ENCODE measurements at places on chromosomes 5 and 9.
A peak's percentile ranks its signal among the peaks of the same experiment; 100 is the strongest.

GRCh38 chr5:84487963-84488362, 103.3 kb upstream of the EDIL3 start:
- H3K27ac ChIP-seq, result no peak overlapping the region
- no peak for DNase-seq
- H3K27me3 ChIP-seq, result no peaks in the 10 kb centered on the region
- no peak overlapping the region for H3K4me3 ChIP-seq
- no peaks in the 10 kb centered on the region for H3K4me1 ChIP-seq

DNA sequence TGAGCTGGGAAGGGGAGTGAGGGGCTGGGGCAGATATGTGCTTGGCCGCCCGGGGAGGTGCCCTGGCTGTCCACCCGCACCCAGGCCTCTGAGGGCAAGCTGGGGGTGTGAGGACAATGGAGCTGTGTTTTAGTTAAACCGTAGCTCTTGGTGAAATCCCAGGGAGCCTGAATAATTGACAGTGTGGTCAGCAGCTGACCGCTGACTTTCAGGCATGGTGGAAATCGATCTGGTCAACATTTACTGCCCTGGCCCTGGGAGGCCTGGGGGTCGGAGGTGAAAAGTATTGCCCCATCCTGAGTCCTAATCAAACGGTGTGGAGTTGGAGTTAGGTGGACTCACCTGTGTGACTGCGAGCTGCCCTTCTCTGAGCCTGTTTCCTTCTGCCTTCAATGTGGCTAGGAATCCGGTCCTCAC, 31.2 kb upstream of the CRB2 start:
- no peak for DNase-seq
- no peaks in the 10 kb centered on the region for H3K36me3 ChIP-seq
- H3K27ac ChIP-seq, result no peak overlapping the region
- no peak overlapping the region for H3K4me3 ChIP-seq
- H3K27me3 ChIP-seq, result no peaks in the 10 kb centered on the region
- H3K4me1 ChIP-seq, result peaks cover 2% of the 10 kb centered on the region

- DNase-seq, result peak; percentile 12
- no peaks in the 10 kb centered on the region for H3K4me1 ChIP-seq
- H3K36me3 ChIP-seq, result no peaks in the 10 kb centered on the region
- H3K27ac ChIP-seq, result no peak overlapping the region
- no peaks in the 10 kb centered on the region for H3K27me3 ChIP-seq
- H3K4me3 ChIP-seq, result peak overlapping the region; percentile 34
Measured at GRCh38 chr5:44387406-44387805, 1.8 kb downstream of the FGF10 start.

- peaks cover 3% of the 10 kb centered on the region for H3K4me1 ChIP-seq
- H3K27me3 ChIP-seq, result no peaks in the 10 kb centered on the region
- no peak for DNase-seq
- H3K4me3 ChIP-seq, result no peak overlapping the region
- no peak overlapping the region for H3K27ac ChIP-seq
Measured at GRCh38 chr9:136175616-136176197, 29.2 kb downstream of the LHX3 start.

DNA sequence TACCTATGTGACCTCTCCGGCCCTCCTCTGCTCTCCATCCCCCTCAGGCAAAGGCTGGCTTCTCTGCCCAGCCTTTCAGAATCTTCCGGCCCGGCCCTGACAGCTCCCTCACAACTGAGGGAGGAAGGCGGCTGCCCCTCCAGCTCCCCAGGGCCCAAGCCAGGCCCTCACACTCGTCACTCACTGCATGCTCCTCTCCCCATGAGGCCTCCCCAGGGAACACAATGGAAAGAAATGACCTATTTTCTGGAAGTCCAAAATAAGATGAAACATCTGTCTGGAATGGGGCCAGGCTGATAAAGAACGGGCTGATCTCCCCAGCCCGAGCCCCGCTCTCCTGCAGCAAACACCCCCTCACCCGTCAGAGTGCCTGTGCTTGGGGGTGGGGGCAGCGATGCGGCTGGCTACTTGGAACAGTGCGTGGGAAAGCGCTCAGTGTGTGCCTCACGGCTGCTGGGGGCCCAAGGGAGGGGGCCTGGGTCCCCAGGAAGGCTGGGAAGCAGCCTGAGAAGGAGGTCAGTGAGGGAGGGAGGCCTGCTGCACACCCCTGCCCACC, 11.3 kb downstream of the PDGFRB start:
- no peak overlapping the region for H3K4me3 ChIP-seq
- no peaks in the 10 kb centered on the region for H3K36me3 ChIP-seq
- peaks cover 12% of the 10 kb centered on the region for H3K4me1 ChIP-seq
- peak overlapping the region; percentile 47 for H3K27ac ChIP-seq

- H3K4me3 ChIP-seq, result no peak overlapping the region
- H3K36me3 ChIP-seq, result no peaks in the 10 kb centered on the region
- no peaks in the 10 kb centered on the region for H3K4me1 ChIP-seq
Measured at GRCh38 chr5:72439192-72439591, 68.0 kb downstream of the ZNF366 start.

- DNase-seq, result no peak
- no peak overlapping the region for H3K27ac ChIP-seq
- no peak overlapping the region for H3K4me3 ChIP-seq
- H3K36me3 ChIP-seq, result peaks cover 28% of the 10 kb centered on the region
- no peaks in the 10 kb centered on the region for H3K4me1 ChIP-seq
Measured at GRCh38 chr9:37436540-37436939, 14.0 kb downstream of the GRHPR start.

- H3K36me3 ChIP-seq, result no peaks in the 10 kb centered on the region
- no peak overlapping the region for H3K27ac ChIP-seq
Measured at GRCh38 chr5:124373883-124374282, 372.6 kb downstream of the ZNF608 start.

DNA sequence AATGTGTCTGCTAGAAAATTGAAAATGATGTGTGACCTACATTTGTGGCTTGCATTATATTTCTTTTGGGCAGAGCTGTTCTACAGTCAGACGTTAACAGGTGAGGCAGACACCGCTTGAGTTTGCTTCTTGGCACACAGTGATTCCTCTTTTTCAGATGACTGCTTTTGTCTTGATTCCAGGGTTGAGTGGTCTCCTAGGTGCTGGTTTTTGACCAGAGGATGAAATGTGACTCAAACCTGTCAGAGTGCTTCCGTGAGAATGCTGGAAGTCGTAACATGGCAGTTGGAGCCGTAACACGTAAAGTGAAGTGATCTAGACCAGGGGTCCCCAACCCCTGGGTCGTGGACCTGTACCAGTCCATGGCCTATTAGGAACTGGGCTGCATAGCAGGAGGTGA, 28.3 kb upstream of the NDFIP1 start:
- H3K36me3 ChIP-seq, result no peaks in the 10 kb centered on the region
- DNase-seq, result no peak
- no peaks in the 10 kb centered on the region for H3K27me3 ChIP-seq

DNA sequence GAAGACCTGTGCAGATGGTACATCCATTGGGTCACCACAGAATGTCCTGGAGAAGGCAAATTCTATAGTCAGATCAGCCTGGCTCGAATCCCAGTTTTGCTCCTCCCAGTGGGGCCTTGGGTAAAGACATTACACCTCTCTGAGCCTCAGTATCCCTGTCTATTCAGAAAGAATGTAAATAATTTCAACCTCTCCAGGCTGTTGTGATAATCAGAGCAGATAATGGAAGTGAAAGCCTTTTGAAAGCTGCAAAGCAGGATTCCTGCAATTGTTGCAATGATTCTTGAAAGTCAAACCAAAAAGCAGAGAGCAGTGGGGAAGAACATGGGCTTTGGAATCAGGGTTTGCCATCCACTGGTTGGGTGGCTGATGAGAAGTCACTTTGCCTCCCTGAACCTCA, 63.2 kb downstream of the LHX2 start:
- H3K4me1 ChIP-seq, result peaks cover 2% of the 10 kb centered on the region
- no peak overlapping the region for H3K4me3 ChIP-seq
- no peaks in the 10 kb centered on the region for H3K36me3 ChIP-seq
- no peaks in the 10 kb centered on the region for H3K27me3 ChIP-seq
- H3K27ac ChIP-seq, result no peak overlapping the region

GRCh38 chr9:16044579-16044881, 491.7 kb downstream of the CCDC171 start:
- H3K4me1 ChIP-seq, result no peaks in the 10 kb centered on the region
- no peaks in the 10 kb centered on the region for H3K27me3 ChIP-seq
- H3K27ac ChIP-seq, result no peak overlapping the region
- H3K36me3 ChIP-seq, result no peaks in the 10 kb centered on the region
- no peak overlapping the region for H3K4me3 ChIP-seq
- DNase-seq, result no peak

DNA sequence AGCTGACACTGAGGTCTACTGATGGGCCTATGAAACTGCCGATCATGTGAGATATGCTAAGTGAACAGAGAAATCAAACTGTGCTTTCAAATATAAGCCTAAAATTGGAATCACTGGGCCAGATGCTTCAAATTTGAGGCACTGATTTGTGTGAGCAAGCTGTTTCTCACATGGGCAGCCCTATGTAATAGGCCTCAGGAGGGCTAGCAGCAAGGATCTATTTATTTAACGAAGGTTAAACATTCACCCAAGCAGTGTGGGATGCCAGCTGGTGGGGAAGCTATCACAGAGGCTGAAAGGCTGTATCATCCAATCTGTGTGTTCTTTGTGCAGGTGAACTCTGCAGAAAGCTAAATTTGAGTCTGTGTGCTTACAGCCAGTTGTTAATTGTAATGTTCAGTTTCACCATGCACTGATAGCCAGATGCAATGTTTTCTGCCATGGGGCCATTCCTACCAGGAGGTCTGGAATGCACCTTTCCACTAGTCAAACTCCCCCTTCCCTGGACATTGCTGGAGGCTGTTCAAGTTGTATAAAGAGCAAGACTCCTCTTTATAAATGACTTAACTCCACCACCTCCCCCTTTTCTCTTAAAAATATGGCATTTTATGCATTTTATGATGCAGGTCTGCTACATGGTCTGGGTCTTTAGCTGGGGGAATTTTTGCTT, 228.9 kb downstream of the SH3GL2 start:
- no peaks in the 10 kb centered on the region for H3K36me3 ChIP-seq
- H3K27ac ChIP-seq, result no peak overlapping the region
- peaks cover 10% of the 10 kb centered on the region for H3K4me1 ChIP-seq
- no peaks in the 10 kb centered on the region for H3K27me3 ChIP-seq
- no peak overlapping the region for H3K4me3 ChIP-seq
- DNase-seq, result peak; percentile 21

DNA sequence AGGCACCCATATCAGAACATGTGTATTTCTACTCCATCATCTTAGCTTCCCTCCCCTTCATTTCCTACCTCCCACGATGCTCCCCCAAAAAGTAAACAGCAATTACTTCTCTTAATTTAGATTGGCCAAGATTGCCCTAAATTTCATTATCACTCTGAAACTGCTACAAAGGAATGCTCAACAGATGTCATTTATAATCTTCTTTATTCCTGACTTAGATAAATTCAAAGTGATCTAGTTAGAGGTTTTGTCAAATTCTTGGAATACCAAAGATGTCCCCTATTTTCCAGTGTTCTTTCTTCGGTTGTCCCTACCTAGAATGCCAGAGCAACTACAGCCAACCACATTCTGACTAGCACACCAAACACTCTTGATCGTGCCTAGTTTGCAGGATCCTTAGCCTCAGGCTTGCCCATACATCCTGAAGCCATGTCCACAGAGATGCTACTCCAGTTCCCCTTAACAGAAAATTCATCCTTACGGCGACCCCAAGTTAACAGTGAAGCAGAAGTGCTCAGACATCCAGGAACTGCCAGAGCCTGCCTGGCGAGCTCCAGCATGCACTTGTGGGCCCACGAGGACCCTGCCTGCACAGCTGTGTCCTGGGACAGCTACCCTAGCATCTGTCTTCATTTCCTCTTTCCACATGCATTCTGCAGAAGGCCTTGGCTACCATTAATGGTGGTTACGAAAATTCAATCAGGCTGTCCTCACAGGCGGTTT, 31.6 kb downstream of the DAP start:
- H3K27me3 ChIP-seq, result no peaks in the 10 kb centered on the region
- no peaks in the 10 kb centered on the region for H3K36me3 ChIP-seq
- H3K4me1 ChIP-seq, result peaks cover 2% of the 10 kb centered on the region
- peak; percentile 45 for DNase-seq
- peak overlapping the region; percentile 4 for H3K27ac ChIP-seq

GRCh38 chr5:95646569-95647431, at the start of gene RFESD:
Gene RFESD (plus strand): TSS chr5:95646777. CDS start chr5:95652272, 5,495 bp downstream.
- peak within 1 kb of the TSS; percentile 86 for H3K27ac ChIP-seq
- H3K4me3 ChIP-seq, result no peak within 1 kb of the TSS
- peak; percentile 99 for DNase-seq
- H3K4me1 ChIP-seq, result no peaks in the 10 kb centered on the region

DNA sequence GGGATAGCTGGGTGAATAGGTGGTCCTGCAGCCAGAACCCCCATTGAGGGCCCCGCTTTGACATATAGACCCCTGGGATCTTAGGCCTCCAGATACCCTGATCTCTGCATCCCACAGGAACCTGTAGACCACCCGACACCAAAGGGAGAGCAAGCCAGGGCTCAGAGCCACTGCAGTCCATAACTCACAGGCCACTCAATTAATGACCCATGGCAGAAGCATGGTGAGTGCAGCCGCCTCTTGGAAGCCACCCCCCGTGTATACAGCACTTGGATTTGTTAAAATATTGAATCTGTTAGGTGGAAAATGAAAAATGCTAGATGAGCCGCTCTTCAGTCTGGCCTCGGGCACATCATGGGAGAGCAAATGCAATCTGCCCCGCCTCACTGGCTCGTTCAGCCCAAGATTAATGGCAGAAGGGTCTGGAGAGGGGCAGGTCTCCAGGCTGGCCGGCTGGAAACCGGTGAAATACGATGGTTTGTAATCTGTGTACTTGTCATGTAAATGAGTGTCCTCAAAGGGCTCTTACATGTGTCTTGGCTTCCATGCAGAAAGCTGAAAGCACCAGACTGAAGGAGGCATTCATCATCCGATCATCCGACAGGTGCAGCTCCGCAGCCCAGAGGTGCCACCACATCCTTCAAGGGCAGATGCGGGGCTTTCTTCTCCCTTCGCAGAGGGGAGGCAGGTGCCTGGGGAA, 111.3 kb downstream of the OLFM1 start:
- H3K36me3 ChIP-seq, result no peaks in the 10 kb centered on the region
- no peak overlapping the region for H3K4me3 ChIP-seq
- no peaks in the 10 kb centered on the region for H3K4me1 ChIP-seq
- H3K27me3 ChIP-seq, result no peaks in the 10 kb centered on the region
- no peak overlapping the region for H3K27ac ChIP-seq

- no peak overlapping the region for H3K27ac ChIP-seq
- no peak overlapping the region for H3K4me3 ChIP-seq
- no peak for DNase-seq
- H3K36me3 ChIP-seq, result no peaks in the 10 kb centered on the region
Measured at GRCh38 chr9:85949586-85950335, 8.8 kb downstream of the NAA35 start.

DNA sequence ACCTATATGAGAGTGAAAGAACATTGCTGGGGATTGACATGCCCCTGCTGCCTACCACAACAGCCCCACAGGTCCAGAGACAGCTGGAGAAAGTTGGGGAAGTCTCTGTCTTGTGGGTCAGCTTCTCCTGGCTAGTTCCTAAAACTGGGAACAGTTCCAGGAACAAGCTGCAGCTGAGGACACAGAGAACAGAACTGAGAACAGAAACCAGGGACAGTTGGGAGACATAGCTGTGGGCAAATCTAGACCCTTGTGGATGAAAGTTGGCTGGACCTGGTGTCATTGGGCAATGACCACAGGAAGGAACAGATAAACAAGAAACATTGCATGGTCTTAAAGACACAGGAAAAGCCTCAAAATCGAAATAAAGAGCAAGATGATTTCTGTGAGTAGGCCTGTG, 58.3 kb upstream of the MOCS2 start:
- no peak for DNase-seq
- no peak overlapping the region for H3K4me3 ChIP-seq
- no peaks in the 10 kb centered on the region for H3K4me1 ChIP-seq
- H3K27ac ChIP-seq, result no peak overlapping the region

- H3K4me1 ChIP-seq, result peaks cover 4% of the 10 kb centered on the region
- H3K4me3 ChIP-seq, result no peak overlapping the region
- peak; percentile 65 for DNase-seq
- no peaks in the 10 kb centered on the region for H3K36me3 ChIP-seq
- no peak overlapping the region for H3K27ac ChIP-seq
- no peaks in the 10 kb centered on the region for H3K27me3 ChIP-seq
Measured at GRCh38 chr5:62208218-62208852, 97.7 kb upstream of the KIF2A start.
